Calu3 (cell line): ENCODE measurements at places on chromosomes 13 and 19.

GRCh38 chr13:97198753-97199152 lies 23.4 kb upstream of the MBNL2 start:
- H3K4me3 ChIP-seq, result no peak overlapping the region
- H3K27ac ChIP-seq, result no peak overlapping the region
- no peaks in the 10 kb centered on the region for H3K36me3 ChIP-seq
- H3K27me3 ChIP-seq, result no peaks in the 10 kb centered on the region
- DNase-seq, result no peak

GRCh38 chr19:48147597-48148175 lies 22.5 kb downstream of the LIG1 start:
- no peak overlapping the region for H3K27ac ChIP-seq
- H3K4me1 ChIP-seq, result no peaks in the 10 kb centered on the region
- no peak for DNase-seq
- H3K27me3 ChIP-seq, result no peaks in the 10 kb centered on the region
- no peak overlapping the region for H3K4me3 ChIP-seq

- H3K27ac ChIP-seq, result no peak overlapping the region
- H3K4me1 ChIP-seq, result peaks cover 34% of the 10 kb centered on the region
- H3K36me3 ChIP-seq, result no peaks in the 10 kb centered on the region
- H3K27me3 ChIP-seq, result no peaks in the 10 kb centered on the region
- DNase-seq, result no peak
- no peak overlapping the region for H3K4me3 ChIP-seq
Observed at GRCh38 chr13:95250961-95251360, 50.3 kb downstream of the ABCC4 start.

DNA sequence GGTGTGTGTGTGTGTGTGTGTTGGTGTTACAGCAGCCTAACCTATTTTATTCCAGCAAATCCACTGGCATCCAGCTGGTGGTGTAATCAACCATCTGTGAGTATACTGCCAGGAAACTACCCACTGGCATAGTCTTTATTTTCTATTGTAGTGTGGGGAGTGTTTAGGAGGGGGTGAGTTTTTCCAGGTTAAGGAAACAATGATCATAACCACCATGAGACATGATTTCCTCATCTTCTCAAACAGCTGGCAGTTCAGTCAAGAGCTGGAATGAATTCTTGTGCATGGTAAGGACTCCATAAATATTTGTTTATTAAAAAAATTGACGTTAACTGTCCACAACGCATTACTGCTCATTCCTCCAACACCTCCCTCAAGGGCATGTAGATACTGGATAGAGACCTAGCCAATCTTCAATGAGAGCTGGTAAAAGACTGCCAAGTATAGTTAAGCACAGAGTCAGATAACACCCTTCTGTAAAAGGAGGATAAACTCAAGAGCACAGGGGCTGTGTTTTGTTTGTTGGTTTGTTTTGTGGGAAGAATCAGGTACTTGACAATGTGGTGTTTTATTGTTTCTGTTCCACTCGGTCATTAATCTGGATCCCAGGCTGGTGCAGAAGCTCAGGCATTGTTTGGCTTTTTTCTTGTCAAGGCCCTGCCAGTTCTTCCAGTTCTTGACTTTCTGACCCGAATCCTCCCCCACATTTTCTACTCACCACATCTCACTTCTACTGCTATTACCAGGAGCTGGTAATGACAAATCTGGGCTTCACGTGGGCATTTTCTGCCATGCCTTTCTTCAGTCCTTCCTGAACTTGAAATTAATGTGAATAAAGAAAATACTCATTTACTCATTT lies 31.6 kb upstream of the SLC46A3 start:
- DNase-seq, result no peak
- no peak overlapping the region for H3K27ac ChIP-seq
- H3K4me1 ChIP-seq, result peaks cover 11% of the 10 kb centered on the region
- H3K36me3 ChIP-seq, result no peaks in the 10 kb centered on the region
- H3K4me3 ChIP-seq, result no peak overlapping the region

GRCh38 chr19:23439623-23440022 lies 44.4 kb upstream of the ZNF91 start:
- H3K27ac ChIP-seq, result no peak overlapping the region
- no peak overlapping the region for H3K4me3 ChIP-seq
- no peak for DNase-seq
- H3K36me3 ChIP-seq, result no peaks in the 10 kb centered on the region
- no peaks in the 10 kb centered on the region for H3K27me3 ChIP-seq
- H3K4me1 ChIP-seq, result no peaks in the 10 kb centered on the region
